ENCODE measurements at places on chromosomes 11 and 22.

DNA sequence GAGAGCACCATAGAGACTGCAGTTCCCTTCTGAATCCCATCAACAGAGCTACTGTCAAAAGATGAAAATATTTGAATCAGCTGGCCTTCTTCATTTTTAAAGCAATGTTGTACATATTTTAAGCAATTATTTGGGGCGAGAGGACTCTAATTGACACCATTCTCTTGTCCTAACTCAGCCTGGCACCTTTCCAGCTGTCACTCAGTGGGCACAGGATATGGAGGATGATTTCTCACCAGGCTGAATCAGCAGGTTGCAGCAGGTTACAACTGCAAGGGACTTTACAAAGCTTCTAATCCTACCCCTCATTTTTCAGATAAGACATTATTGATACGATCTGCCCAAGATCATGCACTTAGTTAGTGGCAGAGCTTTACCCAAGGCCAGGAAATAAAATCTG, 11.9 kb upstream of the WT1 start:
- no peak for DNase-seq

- no peak for DNase-seq
Measured at GRCh38 chr11:69280451-69280850, 13.5 kb upstream of the MYEOV start.

DNA sequence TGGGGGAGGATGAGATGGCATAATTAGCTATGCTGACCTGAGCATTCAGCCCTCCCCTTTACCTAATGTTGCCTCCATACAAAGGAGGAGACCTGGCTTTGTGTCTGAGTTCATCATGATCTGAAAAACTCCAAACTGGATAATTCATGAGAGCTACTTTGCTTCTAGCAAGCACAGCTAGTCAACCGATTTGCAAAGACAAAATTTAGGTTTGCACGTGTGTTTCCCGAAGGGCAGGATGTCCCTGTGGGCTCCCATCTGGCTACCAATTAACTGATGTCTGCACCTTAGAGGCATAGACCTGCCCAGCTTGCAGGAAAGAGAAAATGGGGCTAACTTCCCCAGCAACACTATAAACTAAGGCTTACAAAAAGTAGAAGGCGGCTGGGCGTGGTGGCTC, 42.2 kb upstream of the POU2AF1 start:
- no peak for DNase-seq

GRCh38 chr11:73271936-73272679, at the start of gene P2RY6:
Gene P2RY6, plus strand, starts transcription at chr11:73272338. Its CDS starts 24,181 bp downstream, at chr11:73296519.
- DNase-seq: no peak

DNA sequence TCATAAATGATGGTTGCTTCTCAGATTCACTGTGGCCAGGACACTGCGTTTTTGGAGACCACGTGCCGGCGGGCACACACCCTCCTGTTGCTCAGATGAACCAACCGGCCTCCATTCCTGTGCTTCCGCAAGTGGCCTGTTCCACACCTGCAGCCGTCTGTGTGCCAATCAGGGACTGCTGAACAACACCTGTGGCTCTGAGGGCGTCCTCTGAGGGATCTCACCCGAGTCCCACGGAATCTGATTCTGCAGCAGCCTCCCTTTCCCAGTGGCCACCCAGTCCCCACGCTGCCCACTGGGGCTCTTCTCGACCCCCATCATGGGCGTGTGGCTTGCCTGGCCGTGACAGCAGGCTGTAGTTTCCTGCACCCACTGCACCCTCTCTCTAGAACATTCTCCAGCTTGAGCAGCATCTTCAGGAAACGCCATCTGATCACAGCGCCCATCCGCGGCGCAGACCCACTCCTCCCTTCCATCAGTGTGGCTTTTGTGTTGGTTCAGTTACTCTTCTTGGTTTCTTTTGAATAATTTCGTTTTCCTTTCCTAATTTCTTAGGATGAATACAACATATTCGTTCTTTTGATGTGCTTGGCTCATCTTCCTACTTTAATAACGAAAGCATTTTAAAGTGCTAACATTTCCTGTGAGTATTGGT, 100.3 kb upstream of the SLC22A12 start:
- no peak for DNase-seq

- DNase-seq: no peak
Measured at GRCh38 chr11:93823210-93823609, 27.2 kb downstream of the VSTM5 start.

DNA sequence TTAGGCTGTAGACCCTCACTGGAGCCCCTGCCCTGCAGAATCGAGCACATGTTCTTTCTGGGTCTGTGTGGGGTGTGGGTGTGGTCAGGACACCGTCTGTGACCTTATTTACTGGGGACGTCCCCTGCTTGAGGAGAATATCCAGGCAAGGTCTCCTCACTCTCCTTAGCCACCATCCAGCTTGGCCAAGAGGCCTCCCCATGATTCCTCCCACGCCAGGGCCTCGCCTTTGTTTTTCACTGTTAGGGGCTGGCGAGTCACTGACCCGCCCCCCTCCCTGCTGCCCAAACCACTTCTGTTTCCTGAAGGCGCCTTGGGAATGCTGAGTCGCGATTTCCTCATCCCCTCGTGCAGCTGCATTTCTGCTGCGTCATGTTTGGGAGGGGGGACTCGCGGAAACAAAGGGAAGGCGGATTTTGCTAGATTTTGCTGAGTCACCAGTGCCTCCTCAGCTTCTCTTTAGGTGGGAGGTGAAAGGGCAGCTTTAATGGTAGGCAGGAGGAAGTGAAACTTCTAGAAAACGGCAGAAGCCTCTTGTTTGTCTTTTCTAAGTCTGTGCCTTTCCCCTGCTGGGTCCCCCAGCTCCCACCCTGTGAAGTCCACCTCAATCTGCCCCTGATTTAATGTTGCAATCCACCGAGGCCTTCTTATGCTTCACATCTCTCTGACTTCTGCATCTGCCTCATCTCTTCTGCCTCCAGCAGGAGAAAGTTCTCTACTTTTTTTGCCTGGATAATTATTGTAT, 4.0 kb upstream of the HMOX1 start:
- DNase-seq: peak; percentile 14

DNA sequence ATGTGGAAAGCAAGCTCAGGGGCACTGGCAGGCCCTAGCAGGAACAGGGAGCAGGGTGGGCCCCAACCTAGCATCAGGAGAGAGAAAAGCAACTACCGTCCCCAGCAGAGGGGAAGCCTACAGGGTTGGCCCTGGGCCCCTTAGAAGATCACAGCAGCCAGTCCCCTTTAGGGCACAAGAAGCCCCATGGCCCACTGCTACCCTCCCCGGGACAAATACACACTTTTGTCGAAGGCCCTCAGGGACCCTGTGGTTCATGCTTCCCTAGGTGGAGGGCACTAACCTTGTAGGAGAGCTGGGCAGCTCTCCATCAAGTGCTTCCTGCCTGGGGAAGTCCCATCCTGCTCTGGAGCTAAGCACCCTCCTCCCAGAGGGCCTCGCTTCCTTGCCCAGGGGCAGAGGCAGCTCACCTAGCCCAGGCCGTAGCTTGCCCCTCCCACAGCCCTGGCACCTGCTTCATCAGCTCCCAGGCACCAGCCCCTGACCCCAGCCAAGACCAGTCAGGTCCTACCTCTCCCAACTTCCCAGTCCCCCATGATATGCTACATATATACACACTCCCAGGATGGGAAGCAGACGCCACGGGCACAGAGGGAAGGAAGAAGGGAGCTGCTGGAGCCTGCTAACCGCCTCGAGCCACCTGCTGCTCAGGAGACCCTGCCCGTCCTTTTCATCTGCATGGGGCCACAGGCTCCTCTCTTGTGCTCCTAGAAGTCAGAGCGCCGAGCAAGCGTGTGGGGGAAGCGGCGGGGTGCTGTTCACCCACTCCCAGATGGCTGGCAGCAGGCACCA, 20.1 kb downstream of the SUN2 start:
- no peak for DNase-seq

DNA sequence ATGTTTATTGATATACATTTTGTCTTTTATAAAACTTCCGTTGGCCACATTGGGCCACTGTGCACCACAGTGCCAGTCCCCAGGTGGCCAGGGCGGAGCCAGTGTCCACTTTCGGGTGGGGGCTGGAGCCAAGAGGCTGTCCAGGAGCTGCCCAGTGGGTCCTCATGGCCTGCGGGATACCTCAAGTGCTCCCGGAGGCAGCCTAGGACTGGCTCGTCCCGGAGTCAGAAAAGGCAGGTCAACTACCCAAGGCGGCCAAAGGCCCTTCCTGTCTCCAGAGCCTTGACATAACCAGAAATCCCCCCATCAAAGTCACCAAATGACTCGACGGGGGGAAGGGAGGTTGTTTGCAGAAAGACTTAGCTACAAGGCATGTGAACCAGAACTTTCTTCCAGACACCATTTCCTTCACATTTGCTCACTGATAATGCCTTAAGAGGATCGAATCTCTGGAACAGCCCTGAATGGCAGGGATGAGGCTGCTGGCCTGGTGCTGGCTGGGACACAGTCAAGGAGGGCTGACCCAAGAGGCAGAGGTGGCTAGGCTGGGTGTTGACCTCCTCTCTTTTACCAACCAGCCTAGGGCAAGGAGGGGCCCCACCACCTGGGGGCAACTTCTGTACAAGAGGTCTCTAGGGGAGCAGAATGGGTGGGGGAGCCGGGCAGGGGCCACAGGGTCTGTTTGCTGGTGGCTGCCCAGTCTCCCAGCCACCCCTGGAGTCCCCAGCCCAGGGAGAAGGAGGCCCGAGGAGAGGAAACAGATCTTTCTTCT, 8.4 kb downstream of the MRGPRF start:
- no peak for DNase-seq

DNA sequence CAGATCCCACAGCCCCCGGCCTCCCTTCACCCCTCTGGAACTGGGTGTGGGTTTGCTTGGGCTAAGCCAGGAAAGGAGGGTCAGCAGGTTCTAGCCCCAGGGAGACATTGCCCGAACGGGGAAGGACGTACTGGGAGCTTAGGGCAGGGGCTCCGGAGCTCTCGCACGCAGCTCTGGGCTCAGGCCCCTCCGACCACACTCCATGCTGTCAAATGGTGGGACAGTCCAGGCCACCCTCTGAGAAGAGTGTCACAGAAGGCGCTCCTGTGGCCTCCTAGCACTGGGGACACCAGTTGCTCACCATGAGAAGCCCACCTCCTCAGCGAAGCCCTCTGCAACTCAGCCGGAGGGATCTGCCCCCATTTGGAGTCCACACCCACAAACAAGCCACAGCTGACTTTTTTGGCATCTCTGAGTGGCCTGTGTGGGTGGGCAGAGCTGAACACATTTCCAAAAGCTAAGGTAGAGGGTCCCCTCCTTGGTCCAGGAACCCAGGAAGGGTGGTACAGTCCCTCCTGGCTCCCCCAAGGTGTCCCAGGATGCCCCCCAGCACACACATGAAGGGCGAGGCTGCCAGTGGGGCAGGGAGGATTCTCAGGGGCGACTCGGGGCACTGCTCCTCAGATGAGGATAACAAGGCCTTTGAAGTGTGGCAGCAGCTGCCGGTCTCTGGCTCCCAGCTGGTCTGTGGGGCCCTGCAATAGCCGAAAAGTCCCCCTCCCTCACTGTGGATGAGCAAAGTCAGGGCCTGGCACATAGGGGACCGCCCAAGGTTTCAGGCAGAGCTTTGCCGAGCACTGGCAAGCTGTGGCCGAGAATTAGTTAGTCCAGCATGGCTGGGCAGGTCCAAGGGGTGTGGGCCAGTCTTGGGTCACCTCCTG, 13.0 kb upstream of the TEF start:
- DNase-seq: no peak

- DNase-seq: no peak
Measured at GRCh38 chr11:19805827-19806226, 93.2 kb downstream of the NAV2 start.

Data from NCI-H1092 treated with DMSO at 0.1 percent for 48 hours (cell line).